AG04450 (cell line): ENCODE measurements at places on chromosomes 6 and 20.
A peak's percentile ranks its signal among the peaks of the same experiment; 100 is the strongest.

DNA sequence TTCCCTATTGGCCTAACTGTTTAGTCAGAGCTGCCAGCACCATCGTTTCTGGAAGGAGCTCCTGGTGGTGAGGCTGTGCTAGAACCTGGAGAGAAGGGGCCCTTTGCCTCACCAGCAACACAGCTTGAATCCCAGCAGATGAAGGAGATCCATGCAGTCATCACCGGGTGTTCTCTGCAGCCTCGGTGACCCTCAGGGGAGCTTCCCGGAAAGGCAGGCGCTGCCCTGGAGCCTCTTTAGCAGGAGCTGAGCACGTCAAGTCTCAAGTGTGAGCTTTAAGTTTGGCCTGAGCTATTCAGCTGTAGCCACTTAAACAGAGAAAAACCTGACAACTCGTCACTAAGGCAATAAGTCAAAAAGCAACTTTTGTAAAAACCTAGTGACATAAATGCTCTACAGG lies 181.2 kb upstream of the FOXQ1 start:
- no peak for DNase-seq

- DNase-seq, result no peak
These were observed 80.6 kb upstream of the PAK5 start for GRCh38 chr20:9919271-9920014.

DNA sequence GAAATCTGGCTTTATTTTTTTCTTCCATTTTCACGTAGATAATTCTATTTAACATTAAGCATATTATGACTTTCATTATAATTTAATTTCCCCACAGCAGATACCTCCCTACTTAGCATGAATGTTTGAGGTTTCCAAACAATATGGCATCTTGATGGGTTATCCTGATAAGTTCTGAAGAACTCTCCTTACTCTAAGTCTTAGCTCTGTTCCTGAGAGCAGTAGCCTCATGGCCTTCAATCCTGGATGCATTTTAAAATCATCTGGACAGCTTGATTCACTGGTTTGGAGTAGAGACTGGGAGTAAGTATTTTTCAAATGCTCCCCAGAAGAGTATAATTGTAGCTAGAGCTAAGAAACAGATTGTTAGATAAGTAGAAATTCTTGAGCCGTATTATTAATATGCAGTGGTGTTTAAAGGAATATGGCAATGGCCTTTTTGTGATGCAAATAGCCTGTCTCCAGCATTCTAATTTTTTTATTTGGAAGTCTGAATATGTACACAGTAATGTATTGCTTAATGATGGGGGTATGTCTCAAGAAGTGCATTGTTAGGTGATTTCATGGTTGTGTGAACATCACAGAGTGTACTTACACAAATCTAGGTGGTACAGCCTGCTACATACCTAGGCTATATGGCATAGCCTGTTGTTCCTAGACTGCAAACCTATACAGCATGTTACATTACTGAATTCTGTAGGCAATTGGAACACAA lies 110.5 kb upstream of the EEF1E1 start:
- no peak for DNase-seq

- DNase-seq, result no peak
These were observed 82.6 kb downstream of the TTLL2 start for GRCh38 chr6:167407239-167408064.

GRCh38 chr6:99613705-99614429 lies 7.2 kb downstream of the PRDM13 start:
- no peak for DNase-seq

- DNase-seq, result no peak
These were observed 220.3 kb downstream of the PREX1 start for GRCh38 chr20:48607544-48607865.

GRCh38 chr20:58576603-58576970 lies 61.4 kb upstream of the APCDD1L start:
- no peak for DNase-seq

DNA sequence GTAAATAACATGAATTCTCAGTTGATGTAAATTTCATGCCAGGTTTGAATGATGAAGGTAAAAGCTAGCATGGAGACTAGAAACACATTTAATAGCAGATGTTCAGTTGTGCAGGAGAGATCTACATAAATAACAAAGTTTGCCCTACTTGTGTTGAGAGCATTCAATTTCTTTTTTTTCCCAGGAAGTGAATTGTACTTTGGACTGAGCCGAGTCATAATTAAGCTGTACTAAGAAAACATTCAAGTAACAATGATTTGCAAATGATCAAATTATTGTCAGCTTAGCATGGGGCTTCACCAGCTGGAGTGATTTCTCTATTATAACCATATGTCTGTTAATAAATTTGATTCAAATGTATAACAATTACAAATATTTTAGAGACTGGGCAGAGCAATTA lies 893.5 kb upstream of the MAP3K7 start:
- no peak for DNase-seq

- DNase-seq, result no peak
These were observed 3.7 kb upstream of the SPDEF start for GRCh38 chr6:34559651-34560365.

DNA sequence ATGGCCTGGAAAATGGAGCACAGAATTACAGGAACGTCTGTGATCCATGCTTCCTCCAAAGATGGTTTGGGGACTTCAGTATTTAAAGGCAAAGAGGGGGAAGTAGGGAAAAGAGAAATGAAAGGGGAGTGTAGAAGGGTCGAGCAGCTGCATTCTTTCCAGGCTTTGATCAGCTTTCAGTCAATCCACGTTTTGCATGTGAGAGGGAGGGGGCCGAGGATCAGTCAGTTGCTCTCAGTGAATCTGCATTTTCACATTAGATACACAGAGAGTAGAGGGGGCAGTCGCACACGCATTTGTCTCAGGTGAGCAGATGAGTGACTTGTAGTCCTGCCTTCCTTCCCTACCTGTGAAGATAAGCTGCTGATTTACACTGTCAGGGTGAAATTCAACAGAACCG lies 78.8 kb downstream of the FOXF2 start:
- no peak for DNase-seq

- no peak for DNase-seq
These were observed 51.2 kb upstream of the NEDD9 start for GRCh38 chr6:11283629-11284028.

GRCh38 chr6:33672808-33673207 lies 38.7 kb downstream of the UQCC2 start:
- DNase-seq, result peak; percentile 78

GRCh38 chr6:153668758-153669157 lies 370.3 kb upstream of the OPRM1 start:
- no peak for DNase-seq

DNA sequence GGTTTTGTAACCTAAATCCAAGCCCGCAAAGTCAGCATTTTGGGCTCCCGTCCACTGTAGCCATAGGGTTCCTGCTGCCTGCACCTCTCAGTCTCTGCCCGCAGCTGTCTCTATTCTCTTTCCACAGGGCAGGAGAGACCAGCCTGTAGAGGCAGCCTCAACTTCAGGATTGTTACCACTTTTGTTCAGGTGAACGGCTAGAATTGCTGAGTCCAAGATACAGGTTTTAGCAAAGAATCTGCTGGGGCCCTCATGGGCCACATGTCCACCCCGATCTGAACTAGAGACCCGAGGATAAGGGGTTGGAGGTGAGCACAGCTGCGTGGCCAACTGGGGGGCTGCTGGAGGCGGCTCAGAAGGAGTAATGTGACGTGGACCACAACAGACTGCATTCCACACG lies 137.7 kb upstream of the C6orf118 start:
- no peak for DNase-seq

DNA sequence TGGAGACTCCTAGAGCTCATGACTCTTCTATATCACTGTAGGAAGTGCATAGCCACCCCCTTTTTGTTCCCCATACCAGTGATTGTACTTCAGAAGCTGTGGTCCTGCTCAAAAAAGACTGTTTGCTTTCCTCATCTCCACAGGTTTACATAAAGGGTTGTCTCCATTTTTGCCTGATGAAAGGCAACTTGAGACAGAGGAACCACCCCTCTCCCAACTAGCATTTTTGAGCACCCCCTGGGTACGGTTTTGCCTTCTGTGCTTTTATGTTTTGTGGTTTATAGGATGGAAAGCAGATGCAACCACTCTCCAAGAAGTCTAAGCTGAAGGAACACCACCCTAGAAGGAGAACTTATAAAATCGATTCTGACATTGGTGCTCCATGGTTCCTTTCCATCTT lies 127.7 kb upstream of the SUPT3H start:
- no peak for DNase-seq

DNA sequence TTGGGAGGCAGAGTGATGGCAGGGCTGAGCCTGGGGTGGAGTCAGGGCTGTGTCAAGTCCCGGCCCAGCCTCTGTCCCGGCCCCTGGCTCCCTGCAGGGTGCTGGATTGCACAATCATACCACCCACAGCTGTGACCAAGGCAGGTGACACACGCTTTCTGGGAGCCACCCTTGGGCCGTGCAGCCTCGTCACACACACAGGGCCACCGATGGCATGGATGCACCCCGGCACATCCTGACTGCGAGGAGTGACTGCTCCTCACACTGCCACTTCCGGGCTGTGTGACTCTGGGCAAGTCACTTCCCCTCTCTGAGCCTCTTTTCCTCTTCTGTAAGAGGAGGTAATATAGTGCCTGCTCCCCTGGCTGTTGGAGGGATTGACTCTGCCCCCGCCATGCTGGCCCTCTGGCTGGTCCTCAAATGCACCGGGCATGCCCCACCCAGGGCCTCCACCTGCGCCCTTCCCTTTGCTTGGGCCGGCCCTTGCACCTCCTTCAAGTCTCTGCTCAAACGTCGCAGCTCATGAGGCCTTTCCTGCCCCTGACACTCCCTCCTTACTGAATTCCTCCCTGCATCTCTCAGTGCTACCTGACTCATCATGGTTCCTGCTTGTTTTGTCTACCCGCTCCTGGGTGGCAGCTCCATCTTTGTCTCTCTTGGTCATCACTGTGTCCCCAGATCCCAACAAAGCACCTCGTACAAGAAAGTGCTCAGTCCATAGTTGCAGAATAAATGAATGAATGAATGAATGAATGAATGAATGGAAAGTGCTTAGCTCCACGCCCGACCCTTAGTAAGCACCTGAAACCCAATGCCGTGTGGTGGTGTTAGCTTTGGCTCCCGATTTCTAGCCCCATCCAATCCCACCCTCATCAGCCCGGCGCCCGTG lies 93.5 kb downstream of the CEBPB start:
- no peak for DNase-seq

- no peak for DNase-seq
These were observed 891.3 kb downstream of the EYS start for GRCh38 chr6:64815718-64816117.

- no peak for DNase-seq
These were observed 17.6 kb upstream of the SERPINB1 start for GRCh38 chr6:2859185-2859700.

DNA sequence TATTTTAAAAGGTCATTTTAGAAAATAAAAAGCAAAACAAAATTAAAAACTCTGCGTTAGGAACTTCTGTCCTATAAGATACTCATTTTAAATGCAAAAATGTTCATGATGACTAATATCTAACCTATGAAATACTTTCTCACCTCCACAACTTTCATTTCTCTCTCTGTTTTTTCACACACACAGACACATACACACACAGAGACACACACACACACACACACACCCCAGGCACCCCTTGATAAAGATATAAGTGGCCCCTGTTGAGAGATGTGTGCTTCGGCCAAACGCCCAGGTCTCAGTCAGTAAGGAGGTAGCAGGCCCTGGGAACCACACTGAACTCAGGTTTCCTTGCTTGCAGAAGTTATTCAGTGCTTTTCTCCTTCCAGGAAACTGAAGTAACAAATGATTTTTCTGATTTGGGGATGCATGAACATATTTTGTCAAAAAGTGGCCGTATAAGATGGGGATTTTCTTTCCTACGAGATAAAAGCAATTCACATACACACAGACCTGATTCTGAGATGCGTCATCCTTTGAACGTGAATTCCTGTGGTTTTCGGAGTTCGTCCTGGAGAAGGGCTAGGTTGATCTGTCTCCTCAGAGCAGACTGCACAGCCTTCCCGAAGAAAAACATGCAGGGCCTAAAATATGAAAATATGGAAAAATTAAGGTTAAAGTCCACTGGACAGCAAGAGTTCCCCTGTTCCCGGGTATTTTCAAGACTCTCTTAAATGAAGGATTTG lies 306.8 kb upstream of the FOXQ1 start:
- no peak for DNase-seq
